Tibial artery (tissue), 4 donors: ENCODE measurements at places on chromosomes 1 and 21.

GRCh38 chr1:154925335-154926170 lies 11.0 kb downstream of the PMVK start:
- DNase-seq, result no peak

GRCh38 chr21:41765973-41766882 lies 624 bp downstream of the RIPK4 start:
- no peak for DNase-seq

GRCh38 chr1:26932531-26932930 lies 11.0 kb downstream of the NUDC start:
- DNase-seq, result no peak

- DNase-seq, result no peak
Measured at GRCh38 chr1:36236302-36236701, 12.1 kb downstream of the THRAP3 start.

DNA sequence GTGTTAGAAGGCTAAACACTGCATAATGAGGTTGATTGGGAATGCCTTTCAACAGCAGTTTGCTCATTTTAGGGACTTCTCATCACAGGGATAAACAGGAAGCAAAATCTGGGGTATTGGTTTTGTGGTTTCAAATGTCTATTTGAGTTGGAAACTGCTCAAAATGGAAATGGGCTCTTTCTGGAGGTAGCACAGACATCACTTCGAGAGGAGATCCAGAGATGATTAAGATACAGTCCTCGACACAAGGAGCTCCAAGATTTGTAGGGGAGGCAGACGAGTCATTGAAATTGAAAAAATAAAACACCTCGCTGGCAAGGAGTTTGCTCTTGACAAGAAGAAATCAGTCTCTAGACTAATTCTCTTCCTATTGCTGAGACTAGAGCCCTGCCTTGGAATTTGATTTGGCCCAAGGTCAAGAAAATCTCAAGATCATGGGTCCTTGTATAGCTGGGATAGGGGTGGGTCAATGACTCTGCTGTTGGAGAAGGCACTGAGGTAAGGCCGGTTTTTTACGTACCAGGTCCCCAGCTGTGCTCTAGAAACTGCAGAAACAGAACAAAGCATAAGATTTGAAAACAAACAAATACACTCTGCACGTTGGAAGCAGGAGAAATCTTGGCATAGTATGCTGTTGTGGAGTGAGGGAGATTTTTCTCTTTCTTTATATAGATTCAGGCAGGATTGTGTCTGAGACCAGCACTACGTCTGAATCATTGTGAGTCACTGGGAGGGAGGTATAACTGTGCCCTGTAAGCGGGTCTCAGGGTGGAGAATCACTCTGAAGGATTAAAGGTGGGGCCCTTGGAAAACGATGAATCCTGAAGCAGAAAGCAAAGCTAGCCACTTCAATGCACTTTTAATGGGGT lies 17.7 kb upstream of the KLHDC8A start:
- DNase-seq, result no peak
